ENCODE measurements at places on chromosomes 4 and X.

DNA sequence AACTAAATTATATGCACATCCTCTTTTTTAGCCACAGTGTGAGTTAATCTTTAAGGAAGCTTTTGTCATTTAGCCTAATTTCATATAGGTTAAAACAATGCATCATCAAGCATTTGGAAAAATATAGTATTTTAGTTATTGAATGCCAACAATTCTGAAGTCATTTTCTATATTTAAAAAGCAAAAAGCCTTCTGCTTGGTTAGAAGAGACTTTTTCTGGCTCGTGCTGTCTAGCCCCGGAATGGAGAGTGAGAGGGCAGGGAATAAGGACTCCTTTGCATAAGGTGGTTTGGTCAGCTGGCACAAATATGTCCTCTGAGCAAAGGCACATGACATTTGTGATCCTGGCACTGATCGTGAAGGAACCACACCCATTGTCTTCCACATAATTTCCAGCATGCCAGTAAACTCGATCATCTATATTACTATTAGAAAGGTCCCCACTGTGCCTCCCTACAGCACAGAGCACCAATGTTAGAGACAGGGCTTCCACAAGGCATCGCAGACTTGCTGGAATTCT lies 393.7 kb upstream of the INTU start:
- no peak for DNase-seq

DNA sequence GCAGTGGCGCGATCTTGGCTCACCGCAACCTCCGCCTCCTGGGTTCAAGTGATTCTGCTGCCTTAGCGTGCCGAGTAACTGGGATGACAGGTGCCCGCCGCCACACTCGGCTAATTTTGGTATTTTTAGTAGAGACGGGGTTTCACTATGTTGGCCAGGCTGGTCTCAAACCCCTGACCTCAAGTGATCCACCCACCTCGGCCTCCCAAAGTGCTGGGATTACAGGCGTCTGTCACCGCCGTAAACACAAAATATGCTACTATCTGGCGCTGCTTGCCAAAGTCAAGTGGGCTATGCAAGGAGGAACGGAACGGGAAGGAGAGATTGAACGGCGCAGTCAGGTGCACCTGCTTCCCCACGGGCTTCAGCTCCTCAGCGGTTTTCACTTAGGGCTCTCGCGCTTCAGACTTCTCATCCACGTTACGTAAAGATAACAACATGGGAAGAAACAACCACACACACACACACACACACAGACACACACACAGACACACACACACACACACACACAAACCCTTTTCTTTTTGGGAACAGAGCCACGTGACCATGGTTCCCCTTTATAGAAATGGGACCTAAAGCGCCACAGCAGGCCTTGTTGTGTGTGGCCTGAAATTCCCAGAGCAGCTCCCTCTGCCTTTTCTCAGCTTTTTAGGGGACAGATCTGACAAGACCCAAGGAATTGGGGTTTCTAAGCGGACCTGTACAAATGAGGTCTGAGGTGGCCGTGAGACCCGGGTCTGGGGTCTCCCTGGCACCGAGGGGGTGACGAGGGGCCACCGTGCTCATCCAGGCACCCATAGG lies 1.5 kb downstream of the P2RY8 start:
- peak; percentile 42 for DNase-seq

DNA sequence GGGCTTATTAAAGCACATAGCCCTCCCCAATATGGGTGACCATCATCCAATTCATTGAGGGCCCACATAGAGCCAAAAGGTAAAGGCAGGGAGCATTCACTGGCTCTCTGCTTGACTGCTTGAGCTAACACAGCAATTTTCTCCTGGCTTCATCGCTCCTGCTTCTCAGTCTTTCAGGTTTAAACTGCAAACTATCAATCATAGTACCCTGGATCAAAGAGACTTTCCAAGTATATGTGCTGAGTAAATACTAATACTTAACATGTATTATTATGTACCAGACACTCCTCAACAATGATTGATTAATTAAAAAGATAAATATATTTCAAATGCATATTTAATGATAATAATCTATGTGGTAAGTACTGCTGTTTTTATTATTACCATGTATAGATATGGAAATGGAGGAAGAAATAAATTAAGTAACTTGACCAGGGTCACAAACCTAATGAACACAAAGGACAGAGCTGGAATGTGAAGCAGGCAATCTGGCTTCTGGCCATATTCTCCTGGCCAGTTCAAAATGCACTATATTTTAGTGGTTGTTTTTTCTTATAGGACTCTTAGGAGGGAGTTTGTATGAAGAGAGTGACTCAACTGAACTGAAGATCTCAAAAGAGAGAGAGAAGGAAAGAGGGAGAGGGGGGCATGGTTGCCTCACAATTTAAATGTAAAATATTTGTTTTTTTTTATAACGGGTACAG lies 1197.3 kb downstream of the TECRL start:
- no peak for DNase-seq

DNA sequence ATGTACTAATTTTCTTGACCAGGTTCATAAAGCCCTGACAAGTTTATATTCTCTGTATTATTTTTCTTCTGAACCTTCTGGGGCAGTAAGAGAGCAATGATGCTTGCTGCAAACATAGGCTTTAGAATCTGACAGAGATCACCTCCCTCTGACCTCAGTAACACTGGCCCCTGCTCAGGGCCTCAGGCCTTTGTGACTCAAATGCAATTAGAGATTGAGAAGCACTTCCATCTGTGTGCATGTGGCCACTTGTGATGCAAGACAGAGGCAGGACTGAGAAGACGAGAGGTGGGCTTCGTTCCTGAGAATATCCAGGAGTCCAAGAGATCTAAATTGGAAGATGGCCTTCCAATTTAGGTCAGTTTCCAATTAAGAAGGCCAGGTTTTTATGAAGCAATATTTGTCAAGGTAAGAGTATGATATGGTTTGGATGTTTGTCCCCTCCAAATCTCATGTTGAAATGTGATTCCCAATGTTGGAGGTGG lies 82.8 kb upstream of the VEGFC start:
- no peak for DNase-seq
